Activated CD4-positive, alpha-beta memory T cell treated with anti-CD3 and anti-CD28 coated beads, Interleukin-2, amount 10 ng/mL, durations not matched to agents 7 days and 5 days (primary cell): ENCODE measurements at places on chromosomes 4 and X. TPM values are rescaled to one million over a fixed set of nuclear protein-coding genes. Genes with fewer than 3 reads are reported as not detected.

GRCh38 chrX:71953391-71953790 lies 42.7 kb downstream of the NHSL2 start:
- H3K27ac ChIP-seq: no peak overlapping the region
- H3K4me1 ChIP-seq: no peaks in the 10 kb centered on the region
- DNase-seq: no peak
- H3K36me3 ChIP-seq: no peaks in the 10 kb centered on the region
- H3K27me3 ChIP-seq: peaks cover 2% of the 10 kb centered on the region

DNA sequence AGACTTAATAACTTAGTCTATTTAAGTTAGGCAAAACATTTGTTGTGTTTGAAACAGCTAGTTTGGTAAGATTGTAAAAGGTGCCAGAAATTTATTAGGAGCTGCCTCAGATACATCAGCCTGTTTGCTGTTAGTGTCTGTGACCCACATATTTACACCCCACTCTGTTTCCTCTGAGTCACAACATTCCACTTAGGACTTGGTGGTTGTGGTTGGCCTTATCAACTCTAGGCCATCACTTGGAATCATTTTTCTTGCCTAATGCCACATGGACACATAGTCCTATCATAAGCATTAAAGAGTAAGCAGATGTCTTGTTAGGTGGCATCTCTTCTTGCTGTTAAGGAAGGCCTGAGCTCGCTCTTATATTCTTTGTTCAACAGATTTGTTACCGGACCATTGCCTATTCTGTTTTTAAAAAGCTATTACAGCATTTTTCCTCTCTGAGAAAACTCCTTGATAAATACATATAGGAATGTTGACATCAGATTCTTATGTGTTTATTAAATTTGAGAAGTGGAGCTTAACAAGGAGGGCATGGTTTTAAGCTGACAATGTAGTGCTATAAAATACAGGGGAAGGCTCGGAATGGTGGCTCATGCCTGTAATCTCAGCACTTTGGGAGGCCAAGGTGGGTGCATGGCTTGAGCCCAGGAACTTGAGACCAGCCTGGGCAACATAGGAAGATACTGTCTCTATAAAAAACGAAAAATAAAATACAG lies 51.2 kb upstream of the PGRMC2 start:
- no peak overlapping the region for H3K27ac ChIP-seq
- no peaks in the 10 kb centered on the region for H3K36me3 ChIP-seq
- no peak overlapping the region for H3K4me3 ChIP-seq
- H3K27me3 ChIP-seq: no peaks in the 10 kb centered on the region
- no peaks in the 10 kb centered on the region for H3K4me1 ChIP-seq
- no peak for DNase-seq

GRCh38 chrX:149469406-149469805 lies 35.7 kb downstream of the IDS start:
- H3K27me3 ChIP-seq: peaks cover 5% of the 10 kb centered on the region
- no peaks in the 10 kb centered on the region for H3K4me1 ChIP-seq
- no peak overlapping the region for H3K27ac ChIP-seq
- H3K4me3 ChIP-seq: no peak overlapping the region
- no peaks in the 10 kb centered on the region for H3K36me3 ChIP-seq

DNA sequence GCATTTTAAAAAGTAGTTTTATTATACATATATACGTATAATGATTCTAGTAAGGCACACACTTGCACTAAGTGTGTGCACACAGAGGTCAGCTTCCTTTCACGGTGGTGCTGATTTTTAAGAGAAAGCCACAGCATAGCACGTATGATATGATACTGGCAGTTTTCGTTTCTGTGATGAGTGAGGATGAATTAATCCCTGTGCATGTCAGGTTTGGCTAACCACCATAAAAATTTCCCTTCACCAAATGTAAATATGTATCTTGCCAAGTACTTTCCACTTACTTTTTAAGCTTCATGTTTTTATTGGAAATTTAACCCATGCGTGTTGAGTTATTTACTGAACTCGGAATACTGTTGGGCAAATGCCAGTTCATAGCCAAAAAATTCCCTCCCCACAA lies 84.6 kb downstream of the SYNPO2 start:
- H3K4me1 ChIP-seq: peaks cover 2% of the 10 kb centered on the region
- H3K36me3 ChIP-seq: peaks cover 2% of the 10 kb centered on the region
- H3K27ac ChIP-seq: no peak overlapping the region
- no peak overlapping the region for H3K4me3 ChIP-seq
- H3K27me3 ChIP-seq: no peaks in the 10 kb centered on the region
- no peak for DNase-seq

DNA sequence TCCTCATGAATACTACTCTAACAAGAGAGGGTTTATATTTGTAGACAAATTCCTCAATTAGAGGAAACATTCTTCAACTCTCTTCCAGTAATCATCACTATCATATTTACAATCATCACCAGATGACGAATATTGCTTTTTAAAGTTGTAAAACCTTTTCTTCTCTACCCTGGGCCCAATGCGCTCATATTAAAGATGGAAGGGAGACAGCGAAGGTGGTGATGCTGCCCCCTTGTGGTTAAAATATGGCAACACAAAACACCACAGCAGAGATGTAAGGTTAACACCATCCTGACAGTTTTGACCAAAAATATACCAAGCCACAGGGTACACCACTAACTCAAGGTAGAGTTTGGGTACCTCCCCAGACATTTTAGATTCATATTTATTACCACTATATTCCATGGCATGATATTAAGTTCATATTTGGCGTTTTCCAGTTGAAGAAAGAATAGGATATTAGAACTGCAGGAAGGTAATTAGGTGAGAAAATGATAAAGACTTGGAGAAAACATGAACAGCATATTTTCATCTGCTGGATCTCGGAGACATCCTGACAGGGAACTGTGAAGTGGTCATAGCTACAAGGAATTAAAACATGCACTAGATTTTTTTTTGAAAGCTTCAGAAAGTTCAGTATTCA lies 72.8 kb downstream of the SLC9A7 start:
- no peak overlapping the region for H3K27ac ChIP-seq
- peaks cover 12% of the 10 kb centered on the region for H3K4me1 ChIP-seq

GRCh38 chrX:16804923-16805464 lies 18.7 kb downstream of the TXLNG start:
- peaks cover 10% of the 10 kb centered on the region for H3K4me1 ChIP-seq
- H3K27me3 ChIP-seq: no peaks in the 10 kb centered on the region
- no peak for DNase-seq

DNA sequence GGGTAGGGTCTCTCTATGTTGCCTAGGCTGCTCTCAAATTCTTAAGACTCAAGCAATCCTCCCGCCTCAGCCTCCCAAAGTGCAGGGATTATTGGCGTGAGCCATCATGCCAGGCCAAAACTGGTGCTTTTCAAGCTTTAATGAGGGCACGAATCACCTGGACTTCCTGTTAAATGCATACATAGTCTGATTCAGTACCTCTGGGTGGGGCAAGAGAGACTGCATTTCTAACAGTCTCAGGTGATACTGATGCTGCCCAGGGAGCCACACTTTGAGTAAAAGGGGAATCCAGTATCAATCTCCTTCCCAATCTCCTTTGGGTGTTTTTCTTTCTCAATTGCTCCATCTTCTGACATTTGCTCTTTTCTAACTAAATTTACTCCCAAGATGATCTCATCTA lies 96.5 kb downstream of the SH3RF1 start:
- H3K27me3 ChIP-seq: peaks cover 6% of the 10 kb centered on the region
- no peak overlapping the region for H3K4me3 ChIP-seq
- no peak overlapping the region for H3K27ac ChIP-seq
- DNase-seq: no peak

GRCh38 chr4:68466751-68467150 lies 19.5 kb downstream of the TMPRSS11E start:
- H3K27ac ChIP-seq: no peak overlapping the region
- no peak for DNase-seq
- H3K4me1 ChIP-seq: no peaks in the 10 kb centered on the region
- no peaks in the 10 kb centered on the region for H3K36me3 ChIP-seq

DNA sequence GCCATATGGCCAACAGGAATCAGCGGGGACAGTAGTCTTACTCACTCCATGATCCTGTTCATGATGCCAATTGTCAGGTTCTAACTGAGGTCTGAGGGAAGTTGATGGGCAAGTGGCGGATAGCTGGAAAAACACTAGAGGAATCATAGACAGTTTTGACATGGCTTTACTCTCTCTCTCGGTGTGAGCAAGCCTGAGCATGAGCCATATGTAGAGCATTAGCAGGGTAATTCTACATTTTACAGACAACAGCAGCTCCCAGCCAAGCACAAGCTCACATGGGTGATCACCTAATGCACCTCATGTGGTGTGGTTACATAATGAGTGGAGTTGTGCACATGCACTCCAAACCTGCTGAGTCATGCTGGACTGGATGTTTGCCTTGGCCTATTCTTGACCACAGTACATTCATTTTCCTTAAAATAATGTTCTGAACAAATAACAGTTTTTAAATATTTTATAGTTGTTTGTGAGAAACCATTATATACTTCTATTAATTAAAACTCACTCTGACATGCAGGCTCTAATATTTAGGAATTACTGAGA lies 429.2 kb downstream of the GPAT3 start:
- no peaks in the 10 kb centered on the region for H3K36me3 ChIP-seq
- DNase-seq: no peak
- no peak overlapping the region for H3K4me3 ChIP-seq
- no peak overlapping the region for H3K27ac ChIP-seq
- no peaks in the 10 kb centered on the region for H3K4me1 ChIP-seq

DNA sequence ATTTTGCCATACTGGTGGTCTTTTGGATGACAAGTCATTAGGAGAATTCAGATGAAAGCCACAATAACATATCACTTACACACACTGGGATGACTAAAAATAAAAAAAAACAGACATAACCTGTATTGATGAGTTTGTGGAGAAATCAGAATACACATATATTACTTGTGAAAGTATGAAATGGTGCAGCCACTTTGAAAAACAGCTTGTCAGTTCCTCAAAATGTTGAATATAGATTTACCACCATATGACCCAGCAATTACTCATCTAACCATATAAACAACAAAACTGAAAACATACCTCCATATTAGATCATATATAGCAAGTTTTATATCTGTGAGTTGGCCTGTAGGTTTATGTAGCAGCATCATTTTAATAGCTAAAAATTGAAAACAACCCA lies 608.7 kb downstream of the TLL1 start:
- no peak overlapping the region for H3K27ac ChIP-seq
- no peaks in the 10 kb centered on the region for H3K4me1 ChIP-seq
- H3K27me3 ChIP-seq: no peaks in the 10 kb centered on the region
- DNase-seq: no peak
- no peak overlapping the region for H3K4me3 ChIP-seq

RNF175 gene
- total RNA-seq: not detected

TGIF2LX gene
- total RNA-seq: not detected
